CD4-positive, alpha-beta T cell treated with Interleukin-15 for 1 hour (primary cell): ENCODE measurements at places on chromosomes 2 and 18.

DNA sequence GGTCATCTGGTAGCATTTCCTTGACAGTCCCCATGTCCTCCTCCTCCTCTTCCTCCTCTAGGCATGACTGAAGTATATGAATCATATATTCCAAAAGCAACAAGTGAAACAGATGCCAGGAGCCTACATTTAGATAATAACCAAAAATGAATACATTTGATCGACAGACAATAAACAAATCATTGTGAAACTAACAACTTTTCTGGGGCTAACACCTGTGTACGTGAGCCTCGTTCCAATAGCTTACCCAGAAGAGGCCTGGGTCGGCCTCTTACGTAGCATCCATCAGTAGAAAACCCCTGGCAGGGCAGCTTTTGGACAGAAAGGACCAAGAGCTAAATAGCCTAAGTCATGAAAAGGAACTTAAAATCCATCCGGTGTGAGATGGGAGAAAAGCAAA is 15.3 kb upstream of the CREG2 start:
- DNase-seq = no peak

DNA sequence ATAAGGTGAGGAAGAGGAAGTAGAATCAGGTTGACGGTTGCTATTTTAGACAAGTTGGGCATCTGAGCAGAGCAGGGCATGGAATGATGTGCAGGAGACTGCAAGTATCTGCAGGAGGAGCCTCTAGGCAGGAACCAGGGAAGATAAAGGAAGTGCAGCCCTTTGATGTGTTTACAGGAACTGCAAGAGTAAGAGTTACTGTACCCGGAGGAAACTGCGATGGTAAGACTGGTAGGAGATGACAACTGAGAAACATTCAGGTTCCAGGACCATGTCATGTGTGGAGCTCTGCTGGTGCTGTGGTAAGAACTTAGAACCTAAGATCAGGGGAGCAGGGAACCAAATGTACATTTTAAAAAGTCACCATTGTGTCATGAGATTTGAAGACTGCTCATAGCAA is 134.3 kb upstream of the STON1 start:
- no peak for DNase-seq

DNA sequence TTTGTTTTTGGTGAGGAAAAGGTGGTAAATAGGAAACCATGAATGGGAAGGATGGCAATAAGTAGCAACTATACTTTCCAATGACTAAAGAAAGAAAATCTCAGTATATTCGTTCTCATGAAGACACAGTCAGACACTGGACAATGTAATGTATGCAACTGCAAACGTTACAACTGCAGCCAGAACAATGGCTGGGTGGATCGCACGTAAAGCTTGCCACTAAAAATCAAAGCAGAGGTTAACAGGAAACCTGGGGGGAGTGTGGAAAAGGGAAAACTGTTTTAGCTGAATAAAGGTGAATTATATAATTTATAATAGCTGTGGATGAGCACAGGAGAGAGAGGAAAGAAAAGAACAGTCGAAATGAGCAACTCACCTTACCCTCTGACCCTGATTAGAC is 33.3 kb downstream of the NEMP2 start:
- DNase-seq = no peak

DNA sequence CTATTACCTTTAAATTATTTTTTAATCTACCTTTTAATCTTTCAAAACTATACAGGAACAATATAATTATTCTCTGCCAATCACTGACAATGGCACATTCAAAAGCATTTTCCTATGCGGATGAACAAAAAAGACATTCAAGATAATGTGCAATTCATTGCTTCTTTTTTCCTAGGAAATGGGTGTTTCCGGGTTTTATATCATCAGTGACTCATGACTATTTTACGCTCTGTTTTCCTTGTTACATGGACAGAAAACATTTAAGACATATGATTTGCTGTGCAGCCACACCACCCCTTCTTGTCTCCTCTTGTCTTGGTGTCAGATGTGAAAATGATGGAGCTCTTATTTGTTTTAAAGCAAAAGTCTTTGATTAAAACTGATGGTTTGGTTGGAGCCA is 184.7 kb upstream of the LINC00305 start:
- no peak for DNase-seq

GRCh38 chr2:11072550-11072949 is 82.7 kb upstream of the SLC66A3 start:
- DNase-seq = no peak

GRCh38 chr2:16438613-16439321 is 226.9 kb downstream of the CYRIA start:
- DNase-seq = no peak

DNA sequence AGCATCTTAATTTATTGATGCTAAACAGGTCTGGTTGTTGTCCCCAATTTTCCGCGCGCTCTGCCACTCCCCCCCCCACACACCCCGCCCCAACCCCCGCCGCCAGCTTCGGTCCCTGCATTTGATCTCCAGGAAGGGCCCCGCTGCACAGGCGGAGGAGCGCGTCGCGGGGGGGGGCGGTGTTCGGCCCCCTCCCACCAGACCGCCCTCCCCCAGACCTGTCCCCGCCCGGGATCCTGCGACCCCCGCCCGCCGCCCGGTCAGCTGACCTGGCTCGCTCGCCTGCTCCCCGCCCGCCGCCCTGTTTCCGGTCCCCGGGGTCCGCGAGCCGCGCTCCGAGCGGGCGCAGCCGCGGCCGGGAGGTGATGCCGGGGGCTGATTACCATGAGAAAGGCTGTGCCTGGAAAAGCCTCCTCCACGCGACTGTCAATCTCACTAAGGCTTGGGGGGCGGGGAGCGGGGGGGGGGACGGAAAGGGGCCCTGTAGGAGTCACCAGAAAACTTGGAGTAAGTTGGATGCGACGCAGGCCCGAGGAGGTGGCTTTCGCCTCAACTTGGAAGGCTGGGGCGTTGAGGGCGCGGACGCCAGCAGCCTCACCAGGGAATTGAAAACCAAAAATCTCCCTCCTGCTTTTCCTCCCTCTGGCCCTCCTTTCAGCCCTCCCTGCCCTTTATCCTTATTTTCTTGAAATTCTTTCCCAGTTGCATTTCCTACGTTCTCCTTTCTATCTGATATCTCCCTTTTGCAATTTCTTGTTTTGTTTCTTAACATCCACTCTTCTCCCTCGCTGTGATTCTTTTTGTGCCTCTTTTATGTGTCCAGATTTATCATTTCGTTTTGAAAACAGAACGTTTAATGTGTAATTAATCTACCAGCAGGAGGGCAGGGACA is 4.4 kb upstream of the ZEB2 start:
- peak; percentile 43 for DNase-seq

GRCh38 chr2:134275058-134275862 is 21.4 kb downstream of the MGAT5 start:
- peak; percentile 76 for DNase-seq
